ENCODE measurements at places on chromosomes 5 and 9. TPM values are rescaled to one million over a fixed set of nuclear protein-coding genes. Genes with fewer than 3 reads are reported as not detected.

ARID3C gene
- total RNA-seq: under 0.01 TPM

NKD2 gene
- total RNA-seq: 1.2 TPM

DBH gene
- not detected for total RNA-seq

SECISBP2 gene
- total RNA-seq: 18.2 TPM

ZNG1F gene
- total RNA-seq: 7.9 TPM

FST gene
- total RNA-seq: 205 TPM

GDF9 gene
- total RNA-seq: 0.28 TPM

RNF224 gene
- total RNA-seq: not detected

NUTM2F gene
- not detected for total RNA-seq

LSM11 gene
- total RNA-seq: 4.8 TPM

NSA2 gene
- 126 TPM for total RNA-seq

Data from regular cardiac myocyte (primary cell).